ENCODE measurements at places on chromosomes 12 and 14.

DNA sequence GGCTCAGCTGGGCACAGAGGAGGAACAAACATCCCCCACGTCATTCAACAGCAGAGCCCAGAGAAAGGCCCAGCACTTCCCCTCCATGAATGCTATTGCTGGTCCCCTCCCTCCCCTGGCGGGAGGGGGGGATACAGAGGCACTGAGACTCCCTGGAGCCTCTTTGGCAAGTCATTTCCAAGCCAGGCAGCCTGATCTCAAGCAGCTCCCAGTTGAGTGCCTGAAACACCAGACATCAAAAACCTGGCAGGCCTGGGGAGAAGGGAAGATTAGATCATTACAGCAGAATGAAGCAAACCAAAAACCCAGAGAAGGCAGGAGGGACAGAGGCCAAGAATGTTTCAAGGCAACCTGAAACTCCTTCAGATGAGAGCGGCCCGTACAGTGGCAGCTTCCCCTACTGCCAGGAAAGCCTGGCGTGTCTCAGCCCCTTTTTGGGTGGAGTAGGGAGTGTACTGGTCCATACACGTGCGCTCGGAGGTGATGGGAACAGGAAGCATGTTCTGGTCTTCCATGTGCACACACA, 92.1 kb downstream of the LRRC74A start:
- DNase-seq, result no peak

GRCh38 chr14:58331111-58331510, 32.8 kb downstream of the ARID4A start:
- DNase-seq, result peak; percentile 56

GRCh38 chr12:90064852-90065801, 356.5 kb upstream of the ATP2B1 start:
- no peak for DNase-seq

GRCh38 chr12:96520767-96521166, 31.4 kb downstream of the CFAP54 start:
- no peak for DNase-seq

DNA sequence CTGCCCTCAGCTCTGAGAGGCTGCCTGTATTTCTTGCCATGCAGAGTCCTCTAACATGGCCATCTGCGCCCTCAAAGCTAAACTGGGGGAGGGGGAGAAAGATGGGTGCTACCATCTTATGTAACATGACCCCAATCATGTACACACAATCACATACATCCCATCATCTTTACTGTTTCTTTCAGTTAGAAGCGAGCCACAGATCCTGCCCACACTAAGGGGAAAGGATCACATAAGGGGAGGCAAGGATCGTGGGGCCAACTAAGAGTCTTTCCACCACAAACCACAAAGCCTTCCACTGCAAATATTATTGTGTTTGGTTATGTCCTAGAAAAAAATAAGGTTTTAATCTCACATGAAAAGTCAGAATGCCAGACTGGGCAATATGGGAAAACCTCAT, 11.8 kb upstream of the AMN1 start:
- no peak for DNase-seq

GRCh38 chr12:67794161-67794560, 145.6 kb downstream of the DYRK2 start:
- DNase-seq, result no peak

DNA sequence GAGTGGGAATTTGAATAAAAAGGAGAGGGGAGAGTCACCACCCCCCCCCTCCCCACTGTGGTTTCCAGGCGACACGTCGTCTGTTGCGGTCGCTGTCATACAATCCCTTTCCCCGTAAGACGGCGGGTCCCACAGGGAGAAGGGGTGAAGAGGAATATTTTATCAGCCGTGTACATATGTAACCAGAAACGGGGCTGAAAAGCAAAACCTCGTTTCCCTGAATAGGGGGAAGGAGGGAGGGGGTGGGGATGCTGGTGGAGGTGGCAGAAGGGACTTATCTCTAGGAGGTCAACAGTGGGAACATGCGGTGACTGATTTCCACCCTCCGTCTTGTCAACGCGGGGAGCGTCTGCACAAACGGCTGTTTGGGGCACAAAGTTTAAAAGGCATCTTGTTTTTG, 171.4 kb downstream of the RBM19 start:
- no peak for DNase-seq

GRCh38 chr14:34218881-34219280, 243.2 kb downstream of the SPTSSA start:
- no peak for DNase-seq

GRCh38 chr14:100134586-100134985, 24.9 kb downstream of the DEGS2 start:
- DNase-seq, result no peak

DNA sequence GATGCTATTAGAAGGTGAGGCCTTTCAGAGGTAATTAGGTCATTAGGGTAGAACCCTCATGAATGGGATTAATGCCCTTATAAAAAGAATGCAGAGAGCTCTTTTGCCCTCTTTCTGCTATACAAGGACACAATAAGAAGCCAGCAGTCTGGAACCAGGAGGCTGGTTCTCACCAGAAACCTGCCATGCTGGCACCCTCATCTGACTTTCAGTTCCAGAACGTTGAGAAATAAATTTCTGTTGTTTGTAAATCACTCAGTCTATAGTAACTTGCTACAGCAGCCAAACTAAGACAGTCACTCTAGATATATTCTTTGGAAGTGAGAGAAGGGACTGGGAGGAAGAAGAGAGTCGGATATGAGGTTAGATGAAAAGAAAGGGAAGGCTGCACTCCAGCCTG, 125.0 kb upstream of the MYF6 start:
- no peak for DNase-seq

DNA sequence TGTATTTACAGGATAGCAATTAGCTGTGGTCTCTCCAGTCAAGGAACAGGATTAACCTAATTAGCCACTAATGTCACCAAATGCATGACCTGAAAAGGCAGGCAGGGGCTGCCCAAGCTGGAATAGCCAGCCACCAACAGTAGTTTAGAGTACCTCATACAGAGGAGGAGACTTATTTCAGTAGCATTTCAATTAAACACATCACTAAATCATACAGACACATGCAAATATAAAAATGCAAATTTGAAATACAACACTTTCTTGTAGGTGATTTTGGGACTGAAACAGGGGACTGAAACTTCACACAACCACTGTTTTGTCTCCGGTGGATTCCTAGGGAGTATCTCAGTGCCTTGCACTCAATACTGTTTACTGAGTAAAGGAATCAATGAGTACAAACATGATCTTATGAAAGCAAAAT, 636 bp upstream of the IFNG-AS1 start:
- no peak for DNase-seq

DNA sequence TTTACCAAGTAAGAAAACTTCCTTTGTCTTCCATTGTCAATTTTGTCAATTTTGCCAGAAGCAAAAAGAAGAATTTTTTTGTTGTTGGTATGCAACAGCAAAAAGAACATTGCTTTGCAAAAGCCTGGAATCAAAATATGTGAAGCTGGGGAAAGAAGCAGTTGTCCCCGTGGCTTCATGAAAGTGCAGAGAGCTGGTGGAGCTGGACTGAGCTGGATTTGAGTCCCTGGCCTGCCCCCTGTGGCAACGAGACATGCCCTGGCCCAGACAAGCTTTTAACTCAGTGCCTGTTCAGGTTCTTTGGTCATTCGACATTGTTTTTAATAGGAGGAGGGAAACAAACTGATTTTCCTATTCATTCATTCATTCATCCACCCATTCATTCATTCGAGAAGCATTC, 70.3 kb downstream of the SLC15A4 start:
- DNase-seq, result no peak

- DNase-seq, result no peak
Observed at GRCh38 chr12:128316973-128317526, 50.1 kb downstream of the TMEM132C start.

GRCh38 chr14:92577321-92577742, 63.8 kb downstream of the RIN3 start:
- no peak for DNase-seq

GRCh38 chr12:114371733-114372132, 34.2 kb downstream of the TBX5 start:
- no peak for DNase-seq

GRCh38 chr12:10027311-10027710, 3.2 kb upstream of the CLEC9A start:
- DNase-seq, result no peak

GRCh38 chr12:98678946-98679610, 34.0 kb downstream of the APAF1 start:
- no peak for DNase-seq

DNA sequence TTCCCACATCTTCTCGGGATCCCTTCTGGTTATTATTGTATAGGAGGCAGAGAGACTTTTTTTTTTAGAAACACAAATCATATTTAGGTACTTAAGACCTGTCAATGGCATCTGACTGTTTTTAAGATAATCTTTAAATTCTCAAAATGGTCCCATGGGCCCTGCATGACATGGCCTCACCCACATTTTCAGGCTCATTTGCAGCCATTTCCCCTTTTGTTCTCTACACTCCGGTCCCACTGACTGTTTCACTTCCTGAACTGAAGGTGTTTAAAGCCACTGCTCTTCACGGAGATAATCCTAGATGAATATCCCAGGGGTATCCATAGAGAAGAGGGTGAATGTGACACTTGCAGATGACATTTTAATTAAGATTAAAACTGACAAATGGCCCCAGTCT, 12.3 kb upstream of the C12orf71 start:
- DNase-seq, result no peak

DNA sequence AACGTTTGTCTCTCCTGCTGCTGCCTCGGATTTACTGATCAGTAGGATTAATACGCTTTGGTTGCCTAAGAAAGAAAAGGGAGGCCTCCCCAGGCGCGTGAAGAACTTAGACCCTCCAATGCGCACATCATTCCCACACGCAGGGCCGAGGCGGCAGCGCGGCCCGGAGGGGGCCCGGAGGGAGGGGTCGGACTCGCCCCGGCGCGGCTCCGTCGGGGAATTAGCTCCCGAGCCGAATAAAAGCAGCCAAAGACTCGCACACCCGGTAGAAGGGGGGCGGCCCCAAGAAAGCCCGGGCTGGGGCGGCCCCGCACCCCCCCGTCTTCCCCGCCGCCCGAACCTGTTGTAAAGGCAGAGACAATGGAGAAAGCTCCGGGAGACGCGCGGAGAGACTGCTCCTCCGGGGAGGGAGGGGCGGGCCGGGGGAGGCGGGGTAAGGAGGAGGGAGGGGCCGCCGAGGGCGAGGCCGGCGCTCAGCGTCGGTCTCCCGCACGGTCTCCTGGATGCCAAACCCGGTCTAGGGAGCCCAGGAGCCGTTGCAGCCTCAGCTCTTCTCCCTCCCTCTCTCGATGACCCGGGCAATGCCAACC, at the start of gene NELL2:
Gene NELL2, minus strand, starts transcription at position 362 of the 590 bp plus-strand sequence. CDS start 446 bp downstream, outside the sequence.
- DNase-seq, result peak; percentile 28

GRCh38 chr14:32330351-32331111, 1.4 kb downstream of the AKAP6 start:
- no peak for DNase-seq

- no peak for DNase-seq
Observed at GRCh38 chr12:120090206-120090605, 26.3 kb downstream of the RAB35 start.

- DNase-seq, result no peak
Observed at GRCh38 chr12:127150479-127150878, 1116.5 kb upstream of the TMEM132C start.

- no peak for DNase-seq
Observed at GRCh38 chr12:131309700-131310099, 356.0 kb downstream of the ADGRD1 start.

DNA sequence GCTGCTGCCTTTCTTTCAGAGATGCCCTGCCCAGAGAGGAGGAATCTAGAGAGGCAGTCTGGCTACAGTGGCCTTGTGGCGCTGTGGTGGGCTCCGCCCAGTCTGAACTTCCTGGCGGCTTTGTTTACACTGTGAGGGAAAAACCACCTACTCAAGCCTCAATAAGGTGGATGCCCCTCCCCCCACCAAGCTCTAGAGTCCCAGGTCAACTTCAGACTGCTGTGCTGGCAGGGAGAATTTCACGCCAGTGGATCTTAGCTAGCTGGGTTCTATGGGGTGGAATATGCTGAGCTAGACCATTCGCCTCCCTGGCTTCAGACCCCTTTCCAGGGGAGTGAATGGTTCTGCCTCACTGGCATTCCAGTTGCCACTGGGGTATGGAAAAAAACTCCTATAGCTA, 25.6 kb downstream of the SPATA7 start:
- no peak for DNase-seq

GRCh38 chr14:56686416-56686815, 106.8 kb downstream of the TMEM260 start:
- no peak for DNase-seq

- no peak for DNase-seq
Observed at GRCh38 chr12:127964717-127965116, 302.3 kb upstream of the TMEM132C start.

DNA sequence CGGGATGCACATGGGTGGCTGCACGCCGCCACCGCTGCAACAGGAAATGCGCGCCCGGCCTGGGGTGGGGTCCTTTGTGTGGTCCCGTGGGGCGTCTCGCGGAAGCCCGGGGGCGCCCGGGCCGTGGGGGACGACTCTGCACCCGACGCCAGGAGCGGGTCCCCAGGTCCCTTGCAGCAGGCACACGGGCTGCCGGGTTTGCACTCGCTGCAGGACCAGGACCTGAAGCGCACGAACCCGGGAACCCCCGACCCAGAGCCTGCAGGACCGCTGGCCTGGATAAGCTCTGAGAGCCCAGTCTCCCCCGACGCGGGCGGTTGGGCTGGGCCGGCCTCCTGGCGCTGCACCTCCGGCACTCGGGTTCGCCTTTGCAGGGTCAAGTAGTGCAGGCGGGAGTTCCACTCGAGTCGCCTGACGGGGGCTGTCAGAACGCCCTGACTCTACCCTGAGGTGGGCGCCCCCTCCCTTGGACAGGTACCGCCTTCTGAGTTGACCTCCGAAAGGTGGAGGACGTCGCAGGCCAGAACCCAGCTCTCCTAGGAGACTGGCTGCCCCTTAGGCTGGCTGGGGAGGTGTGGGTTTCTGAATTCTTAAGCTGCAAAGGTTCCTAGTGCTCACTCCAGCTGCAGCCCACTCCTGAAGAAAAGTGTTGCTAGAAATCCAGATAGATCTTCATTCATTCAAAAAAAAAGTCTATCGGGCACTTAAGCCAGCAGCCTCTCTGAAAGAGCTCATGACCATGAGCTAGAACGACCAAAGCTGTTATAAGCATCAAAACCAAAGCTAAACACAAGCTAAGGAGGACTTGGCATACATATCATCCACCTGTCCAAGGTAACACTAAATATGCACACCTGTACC, 68.0 kb downstream of the RNF34 start:
- DNase-seq, result no peak

- DNase-seq, result no peak
Observed at GRCh38 chr14:68225321-68225720, 405.7 kb downstream of the RAD51B start.

DNA sequence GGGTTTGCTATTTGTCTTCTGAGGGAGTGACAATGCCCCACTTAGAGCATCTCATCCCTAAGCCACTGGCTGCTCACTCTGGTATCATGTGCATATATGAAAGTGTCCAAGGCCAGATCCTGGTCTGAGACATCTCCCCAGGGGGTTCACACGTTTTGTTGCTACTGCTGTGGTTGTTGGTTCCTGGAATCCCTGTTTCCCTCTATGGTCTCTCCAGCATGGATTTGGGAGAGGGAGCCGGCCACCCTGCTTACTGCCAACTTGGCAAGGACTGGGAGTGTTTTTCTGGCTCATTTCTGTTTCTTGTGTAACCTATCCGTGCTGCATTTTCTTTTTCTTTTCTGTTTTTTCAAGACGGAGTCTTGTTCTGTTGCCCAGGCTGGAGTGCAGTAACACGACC, 101.3 kb upstream of the MAX start:
- no peak for DNase-seq

Measured in substantia nigra (tissue), 51 donors.